G401 (cell line): ENCODE measurements at places on chromosomes 12 and 14. TPM values are rescaled to one million over a fixed set of nuclear protein-coding genes. Genes with fewer than 3 reads are reported as not detected.

GRCh38 chr12:93860668-93861373, 183.6 kb downstream of the CRADD start:
- no peak for DNase-seq

Gene CLMN
- total RNA-seq, result not detected in 2 replicates

Gene GPR162
- 37.7 and 59.0 TPM in 2 replicates for total RNA-seq

Gene OAS2
- total RNA-seq, result not detected in 2 replicates

GRCh38 chr14:44979740-44980356, 17.9 kb downstream of the TOGARAM1 start:
- peak; percentile 78 for DNase-seq

DNA sequence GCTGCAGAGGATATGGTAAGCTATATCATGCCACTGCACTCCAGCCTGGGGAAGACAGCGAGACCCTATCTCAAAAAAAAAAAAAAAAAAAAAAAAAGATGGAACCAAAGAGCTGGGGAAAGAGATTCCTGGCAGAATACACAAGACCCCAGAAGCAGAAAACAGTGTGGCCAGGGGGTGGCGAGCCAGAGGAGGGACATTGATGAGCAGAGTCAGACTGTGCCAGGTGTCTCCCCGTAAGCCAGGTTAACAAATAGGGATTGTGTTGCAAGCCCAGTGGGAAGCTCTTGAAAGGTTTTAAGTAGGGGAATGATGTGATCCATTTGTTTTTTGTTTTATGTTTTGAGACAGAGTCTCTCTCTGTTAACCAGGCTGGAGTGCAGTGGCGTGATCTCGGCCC, 56.1 kb downstream of the FIGNL2 start:
- DNase-seq, result no peak

Gene ACVRL1
- 1.8 and 2.9 TPM in 2 replicates for total RNA-seq
